ENCODE measurements at places on chromosomes 4 and X.

DNA sequence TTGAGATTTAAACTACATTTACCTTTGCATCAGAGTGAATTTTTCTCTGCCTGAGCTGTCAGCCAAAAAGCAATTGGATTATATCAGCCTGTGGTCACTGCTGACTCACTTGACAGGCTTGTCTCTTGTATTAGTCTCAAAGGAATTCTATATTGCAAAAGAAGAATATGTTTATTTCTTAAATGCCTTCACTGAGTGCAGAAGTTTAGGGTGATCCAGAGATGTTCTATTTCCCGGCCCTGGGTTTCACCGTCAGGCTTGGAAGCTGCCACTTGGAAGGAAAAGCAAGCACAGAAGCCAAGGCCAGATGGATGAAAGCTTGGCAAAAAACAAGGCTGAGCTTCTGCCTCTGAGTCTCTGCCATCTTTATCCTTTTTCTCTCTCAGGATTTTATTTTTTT lies 80.9 kb downstream of the FAM114A1 start:
- DNase-seq, result peak; percentile 87

GRCh38 chr4:115360431-115360830 lies 247.0 kb upstream of the NDST4 start:
- peak; percentile 4 for DNase-seq

DNA sequence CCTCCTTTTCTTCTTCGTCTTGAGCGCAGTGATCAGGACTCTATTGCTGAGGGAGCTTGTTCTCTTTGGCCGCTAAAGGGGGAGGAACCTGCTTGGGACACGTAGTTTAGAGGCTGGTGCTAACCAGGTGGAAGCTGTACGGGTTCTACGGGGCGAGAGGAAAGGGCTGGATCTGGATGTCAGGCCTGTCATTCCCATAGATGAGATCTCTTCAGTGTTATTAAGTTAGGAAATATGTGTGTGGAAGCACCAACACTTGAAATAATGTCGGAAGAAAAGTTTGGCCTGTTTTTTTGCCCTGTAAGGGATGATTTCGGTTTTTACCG lies 643 bp downstream of the SRP72 start:
- no peak for DNase-seq

- DNase-seq, result no peak
Observed at GRCh38 chr4:158758142-158758541, 10.7 kb upstream of the FNIP2 start.

- DNase-seq, result no peak
Observed at GRCh38 chr4:24646798-24647460, 62.6 kb upstream of the DHX15 start.

DNA sequence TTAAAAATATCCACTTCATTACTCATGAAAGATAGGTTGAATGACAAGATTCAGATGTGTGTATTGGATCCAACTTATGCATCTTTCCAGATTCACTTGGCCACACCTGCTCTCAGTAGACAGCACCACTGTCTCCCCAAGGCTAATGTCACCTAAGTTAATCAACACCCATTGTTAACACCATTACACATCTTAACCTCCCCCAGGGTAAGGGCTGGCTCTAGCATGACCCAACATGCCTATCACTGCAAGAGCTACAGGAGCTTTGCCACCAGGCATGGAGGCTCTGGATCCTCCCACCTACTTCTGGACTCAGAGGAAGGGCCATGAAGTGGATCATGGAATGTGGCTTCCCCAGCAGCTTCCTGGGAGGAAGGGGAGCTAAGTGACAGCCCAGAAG lies 32.8 kb upstream of the LSM6 start:
- DNase-seq, result no peak

GRCh38 chr4:83358410-83358809 lies 23.8 kb upstream of the HPSE start:
- DNase-seq, result peak; percentile 67

GRCh38 chr4:159562366-159562765 lies 459.5 kb downstream of the RAPGEF2 start:
- no peak for DNase-seq

GRCh38 chr4:79980448-79980847 lies 92.6 kb downstream of the ANTXR2 start:
- DNase-seq, result no peak

- DNase-seq, result no peak
Observed at GRCh38 chr4:41758884-41759283, 10.4 kb upstream of the PHOX2B start.

GRCh38 chr4:37793562-37793961 lies 32.9 kb upstream of the PGM2 start:
- no peak for DNase-seq

- no peak for DNase-seq
Observed at GRCh38 chrX:124507246-124507645, 160.9 kb downstream of the SH2D1A start.

GRCh38 chr4:115918149-115918548 lies 804.7 kb upstream of the NDST4 start:
- DNase-seq, result no peak

DNA sequence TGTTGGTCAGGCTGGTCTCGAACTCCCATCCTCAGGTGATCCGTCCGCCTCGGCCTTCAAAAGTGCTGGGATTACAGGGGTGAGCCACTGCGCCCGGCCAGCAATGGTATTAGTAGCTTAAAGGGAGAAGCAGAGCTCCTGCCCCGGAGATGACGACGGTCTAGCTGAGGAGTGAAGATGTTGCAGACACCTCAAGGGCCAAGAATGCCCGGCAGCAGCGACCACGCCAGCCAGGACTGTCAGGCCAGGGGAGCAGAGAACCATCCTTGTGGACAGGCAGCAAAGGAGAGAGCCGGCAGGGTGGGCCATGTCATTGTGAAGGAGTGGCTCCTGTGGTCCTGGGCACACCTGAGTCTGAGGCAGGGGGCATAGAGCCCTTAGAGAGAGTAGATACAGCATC lies 210.1 kb upstream of the BCOR start:
- DNase-seq, result no peak

DNA sequence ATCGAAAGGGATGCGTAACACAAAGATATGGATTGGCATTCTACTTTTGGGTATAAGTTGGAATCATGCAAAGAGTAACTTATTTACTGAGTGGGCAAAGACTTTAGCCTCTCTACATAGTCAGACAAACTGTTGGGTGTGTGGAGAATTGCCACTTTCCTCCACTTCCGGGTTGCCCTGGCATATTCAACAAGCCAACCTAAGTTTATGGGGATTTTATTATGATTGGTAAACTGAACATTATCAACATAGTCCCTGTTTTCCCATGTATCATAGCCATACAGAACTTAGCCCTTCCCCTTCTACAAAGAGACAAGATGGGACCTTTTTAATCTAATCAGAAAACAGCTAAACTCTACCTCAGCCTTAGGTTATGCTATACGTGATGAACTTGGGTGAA lies 121.6 kb downstream of the AGTR2 start:
- no peak for DNase-seq

DNA sequence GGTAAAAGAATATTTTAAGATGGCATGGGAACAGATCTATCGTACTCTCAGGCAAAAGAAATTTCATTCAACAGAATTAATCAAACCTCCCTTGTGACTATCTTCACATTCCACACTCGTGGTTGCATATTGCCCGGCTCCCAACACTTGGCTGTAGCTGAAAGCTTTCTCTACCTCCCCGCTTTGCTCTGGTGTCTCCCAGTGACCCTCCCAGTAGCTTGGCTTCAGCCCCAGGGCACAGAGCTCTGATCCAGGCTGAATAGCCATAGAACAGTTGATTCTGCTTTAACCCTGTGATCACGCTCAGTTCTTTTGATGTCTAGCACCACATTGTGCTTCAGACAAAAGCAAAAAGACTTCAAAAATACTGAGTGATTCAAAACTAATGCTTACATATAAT lies 24.6 kb downstream of the SLC7A11 start:
- no peak for DNase-seq

DNA sequence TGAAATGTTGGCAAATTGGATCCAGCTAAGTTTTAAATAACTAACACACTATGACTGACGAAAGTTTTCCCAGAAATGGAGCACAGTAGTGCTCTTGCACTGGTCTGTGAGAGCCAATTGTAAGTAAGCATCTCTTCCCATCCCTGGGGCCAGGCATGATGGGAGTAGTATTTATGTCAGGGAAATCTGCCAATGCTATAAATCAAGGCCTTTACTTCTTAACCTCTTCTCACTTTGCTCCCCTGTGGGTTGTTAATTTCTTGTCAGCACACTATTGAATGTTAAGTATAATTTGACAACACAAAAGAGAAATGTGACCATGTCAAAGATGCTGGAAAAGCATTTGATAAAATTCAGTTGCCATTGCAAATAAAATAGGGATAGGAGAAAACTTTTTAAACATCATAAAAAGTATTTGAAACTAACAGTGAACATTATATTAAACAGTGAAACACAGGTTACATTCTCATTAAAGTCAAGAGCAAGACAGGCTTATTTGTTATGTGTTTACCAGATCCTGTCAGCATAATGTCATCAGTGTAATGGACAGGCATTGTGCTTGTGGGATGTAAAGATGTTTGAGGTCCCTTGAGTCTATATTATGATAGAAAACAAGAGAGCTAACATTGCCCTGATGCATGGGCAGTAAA lies 5.0 kb downstream of the F8A1 start:
- peak; percentile 10 for DNase-seq

Data from skeletal muscle cell (primary cell).